Smooth muscle cell of bladder (primary cell): ENCODE measurements at places on chromosomes 2 and 18. TPM values are rescaled to one million over a fixed set of nuclear protein-coding genes. Genes with fewer than 3 reads are reported as not detected.

ADAM23 gene
- 6.3 and 8.2 TPM in 2 replicates for total RNA-seq

CFC1 gene
- not detected in 2 replicates for total RNA-seq

C2orf80 gene
- not detected in 2 replicates for total RNA-seq

MPP4 gene
- 0.65 and 1.1 TPM in 2 replicates for total RNA-seq

UCN gene
- total RNA-seq = 0.14 and 0.83 TPM in 2 replicates
